ENCODE measurements at places on chromosomes 12 and 14.

- DNase-seq: no peak
These were observed 34.0 kb downstream of the ALG10B start for GRCh38 chr12:38350342-38351174.

GRCh38 chr14:30387871-30388270 lies 171.1 kb upstream of the G2E3 start:
- no peak for DNase-seq

DNA sequence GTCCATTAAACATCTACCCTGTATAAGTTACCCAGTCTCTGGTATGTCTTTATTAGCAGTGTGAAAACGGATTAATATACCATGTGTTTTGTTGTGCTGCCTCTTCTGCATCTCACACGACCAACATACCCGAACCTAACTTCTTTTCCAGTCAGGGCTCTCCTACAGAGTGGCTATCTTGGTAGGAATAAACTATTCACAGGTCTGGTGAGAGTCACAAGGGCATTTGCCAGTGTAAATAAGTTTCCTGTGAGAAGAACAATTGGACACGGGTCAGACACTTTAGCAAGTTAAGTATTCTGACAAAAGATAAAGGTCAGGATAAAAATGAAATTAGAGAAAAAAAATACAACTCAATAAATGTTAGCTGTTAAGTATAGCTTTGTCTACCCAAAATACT lies 60.9 kb downstream of the MYF5 start:
- DNase-seq: no peak

- DNase-seq: no peak
These were observed 153.6 kb downstream of the ATP23 start for GRCh38 chr12:58095002-58095401.

DNA sequence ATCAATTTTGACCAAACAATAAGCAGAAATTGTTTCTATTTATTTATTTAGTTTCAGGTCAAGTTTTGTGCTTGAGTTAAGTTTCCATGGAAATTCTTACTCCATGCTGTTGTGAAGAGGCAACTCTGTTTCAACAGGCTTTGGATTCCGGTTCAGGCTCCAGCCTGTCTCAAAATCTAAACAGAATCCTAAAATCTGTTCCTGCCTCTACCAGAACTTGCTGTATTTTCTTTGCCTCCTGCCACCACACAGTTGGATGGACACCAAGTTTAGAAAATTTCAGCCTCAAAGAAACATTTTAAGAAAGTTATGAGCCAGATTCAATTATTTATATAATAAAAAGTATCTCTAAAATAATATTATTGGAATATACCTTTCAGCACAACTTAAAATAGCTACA lies 330.9 kb downstream of the FOXG1 start:
- no peak for DNase-seq

DNA sequence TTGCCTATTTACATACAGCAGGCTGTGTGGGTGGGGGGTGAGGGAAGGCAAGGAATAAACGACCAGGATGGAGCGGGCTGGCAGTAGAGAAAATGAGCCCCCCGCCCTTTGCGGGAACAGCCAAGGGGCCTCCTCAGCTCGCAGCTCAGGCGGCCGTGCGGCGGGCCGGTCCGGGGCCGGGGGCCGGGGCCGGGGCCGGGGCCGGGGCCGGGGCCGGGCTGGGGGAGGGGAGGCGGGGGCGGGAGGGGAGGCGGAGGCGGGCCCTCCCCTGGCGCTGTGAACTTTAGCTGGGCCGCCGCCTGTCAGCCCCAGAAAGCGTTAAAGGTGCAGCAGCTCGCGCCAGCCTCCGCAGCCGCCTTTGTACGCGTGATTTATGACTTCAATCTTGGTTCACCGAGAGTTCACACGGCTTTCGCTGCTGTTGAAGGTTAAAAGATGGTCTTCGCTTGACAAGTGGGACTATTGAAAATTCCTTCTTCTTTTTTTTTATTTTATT lies 28.8 kb downstream of the HOXC4 start:
- no peak for DNase-seq

GRCh38 chr14:88128816-88129215 lies 123.9 kb downstream of the GPR65 start:
- no peak for DNase-seq
